MG63 (cell line): ENCODE measurements at places on chromosomes 12 and 14. TPM values are rescaled to one million over a fixed set of nuclear protein-coding genes. Genes with fewer than 3 reads are reported as not detected.

CARMIL3 gene
- not detected in 2 replicates for total RNA-seq

MGST1 gene
- total RNA-seq = 99.0 and 196 TPM in 2 replicates

TAS2R9 gene
- not detected in 2 replicates for total RNA-seq

OVCH1 gene
- total RNA-seq = not detected in 2 replicates

CTSG gene
- total RNA-seq = not detected in 2 replicates

CLEC6A gene
- total RNA-seq = not detected in 2 replicates

DNA sequence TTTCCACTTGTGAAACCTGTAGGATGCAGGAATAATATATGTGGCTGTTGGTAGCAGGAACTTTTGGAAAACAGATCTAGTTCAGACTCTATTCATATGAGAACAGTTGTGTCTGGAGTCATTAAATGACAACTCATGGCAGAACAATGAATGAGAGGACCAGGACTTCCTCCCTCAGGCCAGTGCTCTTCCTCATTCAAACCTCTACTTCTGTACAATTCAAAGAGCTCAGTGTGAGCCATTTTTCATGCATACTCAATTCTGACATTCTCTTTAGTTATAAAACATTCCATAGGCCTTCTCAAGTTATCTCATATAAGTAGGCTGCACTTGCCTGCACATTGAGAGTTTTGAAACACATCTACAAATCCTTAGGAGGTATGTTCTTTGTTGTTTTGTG, 1526.6 kb upstream of the FLRT2 start:
- no peak for DNase-seq

- no peak for DNase-seq
Measured at GRCh38 chr12:84813780-84814663, 98.6 kb downstream of the SLC6A15 start.

- DNase-seq = peak; percentile 9
Measured at GRCh38 chr12:74538491-74539258, 1.0 kb downstream of the ATXN7L3B start.

- no peak for DNase-seq
Measured at GRCh38 chr12:132355742-132356681, 26.6 kb upstream of the GALNT9 start.

DNA sequence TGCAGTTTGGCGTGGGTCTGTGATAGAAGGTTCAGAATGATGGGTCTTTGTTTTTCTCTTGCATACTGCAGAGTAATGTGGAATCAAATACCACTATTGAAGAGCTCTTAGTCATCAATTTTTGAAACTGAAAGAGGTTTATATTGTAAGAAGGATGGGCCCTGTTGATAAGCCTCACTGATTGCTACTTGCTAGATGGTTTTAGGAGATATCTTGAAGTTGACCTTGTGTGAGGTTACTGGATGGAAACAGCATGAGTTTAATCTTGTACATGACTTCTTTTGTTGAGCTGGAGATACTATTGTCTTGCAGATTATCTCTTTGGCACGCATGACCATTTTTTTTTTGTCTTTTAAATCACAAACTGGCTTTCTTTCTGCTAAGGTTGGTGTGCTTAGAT, 13.8 kb downstream of the BICD1 start:
- no peak for DNase-seq

DNA sequence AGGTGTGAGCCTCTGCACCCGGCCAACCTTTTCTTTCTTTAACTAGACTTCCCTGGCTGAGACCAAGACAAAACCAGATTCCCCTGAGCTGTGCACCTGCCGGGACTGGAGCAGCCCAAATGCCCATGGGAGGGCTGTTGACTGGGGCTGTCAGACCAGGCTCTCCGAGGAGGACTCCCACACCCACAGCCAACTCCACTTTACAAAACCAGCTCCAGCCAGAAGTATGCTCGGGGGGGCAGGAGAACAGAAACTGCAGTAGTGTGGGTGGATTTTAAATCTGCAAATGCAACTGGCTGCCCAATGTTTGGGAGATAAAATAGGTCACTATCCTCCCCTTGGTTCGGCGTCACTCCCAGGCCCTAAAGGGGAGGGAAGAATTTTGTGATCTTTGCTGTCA, 78.5 kb downstream of the VCPKMT start:
- DNase-seq = no peak

DNA sequence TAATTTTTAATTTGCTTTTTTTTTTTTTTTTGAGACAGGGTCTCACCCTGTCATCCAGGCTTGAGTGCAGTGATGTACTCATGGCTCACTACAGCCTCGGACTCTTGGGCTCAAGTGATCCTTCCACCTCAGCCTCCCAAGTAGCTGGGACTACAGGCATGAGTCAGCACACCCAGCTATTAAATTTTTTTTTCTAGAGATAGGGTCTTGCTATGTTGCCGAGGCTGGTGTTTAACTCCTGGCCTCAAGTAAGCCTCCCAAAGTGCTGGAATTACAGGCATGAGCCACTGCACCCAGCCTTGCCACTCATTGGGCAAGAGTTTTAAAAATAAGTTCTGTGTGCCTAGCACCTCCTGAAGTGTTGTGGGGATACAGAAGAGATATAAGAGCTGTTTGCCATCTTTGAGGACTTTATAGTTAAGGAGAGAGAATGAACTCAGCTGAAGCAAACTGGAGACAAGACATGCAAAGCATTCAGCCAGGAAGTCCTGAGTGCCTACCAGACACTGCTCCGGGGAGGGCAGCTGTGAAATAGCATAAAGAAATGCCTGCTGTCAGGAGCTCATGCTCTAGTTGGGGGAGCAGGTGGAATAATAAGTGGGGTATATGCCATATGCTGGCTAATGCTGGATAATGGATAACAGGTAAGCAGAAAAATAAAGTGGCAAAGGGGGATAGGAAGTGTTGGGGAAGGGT, 15.0 kb upstream of the EMP1 start:
- DNase-seq = no peak

DNA sequence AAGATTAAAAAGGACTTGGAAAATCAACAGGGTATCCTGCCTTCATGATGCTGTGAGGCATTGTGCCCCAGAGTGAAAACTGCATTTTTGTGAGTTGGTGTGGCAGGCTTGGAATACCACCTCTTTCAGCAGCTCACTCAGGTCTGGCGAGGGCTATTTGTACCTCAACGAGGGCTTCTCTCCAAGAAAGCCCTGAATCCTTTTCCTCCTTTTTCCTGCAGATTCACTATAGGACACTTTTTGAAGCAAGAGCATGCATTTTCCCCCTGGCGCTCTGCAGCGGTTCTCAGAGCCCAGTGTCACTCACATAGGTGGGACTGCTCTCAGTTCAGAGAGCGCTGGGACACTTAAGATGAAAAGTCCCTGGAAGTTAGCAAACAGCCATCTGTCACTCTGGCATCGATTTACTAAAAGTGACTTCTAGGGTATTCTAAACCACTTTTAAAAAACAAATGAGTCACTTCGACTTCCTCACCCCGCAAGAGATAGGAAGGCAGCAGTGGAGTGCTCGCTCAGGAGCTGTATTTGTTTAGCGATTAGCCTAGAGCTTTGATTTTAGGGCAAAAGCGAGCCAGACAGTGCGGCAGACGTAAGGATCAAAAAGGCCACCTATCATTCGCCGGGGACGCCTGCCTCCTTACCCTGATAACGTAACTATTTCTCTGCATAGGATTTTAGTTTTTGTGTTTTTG, 782 bp upstream of the LGR5 start:
- DNase-seq = no peak

- no peak for DNase-seq
Measured at GRCh38 chr12:130433411-130433810, 95.7 kb downstream of the PIWIL1 start.

GRCh38 chr12:51759695-51760094, 88.8 kb downstream of the FIGNL2 start:
- DNase-seq = no peak

DNA sequence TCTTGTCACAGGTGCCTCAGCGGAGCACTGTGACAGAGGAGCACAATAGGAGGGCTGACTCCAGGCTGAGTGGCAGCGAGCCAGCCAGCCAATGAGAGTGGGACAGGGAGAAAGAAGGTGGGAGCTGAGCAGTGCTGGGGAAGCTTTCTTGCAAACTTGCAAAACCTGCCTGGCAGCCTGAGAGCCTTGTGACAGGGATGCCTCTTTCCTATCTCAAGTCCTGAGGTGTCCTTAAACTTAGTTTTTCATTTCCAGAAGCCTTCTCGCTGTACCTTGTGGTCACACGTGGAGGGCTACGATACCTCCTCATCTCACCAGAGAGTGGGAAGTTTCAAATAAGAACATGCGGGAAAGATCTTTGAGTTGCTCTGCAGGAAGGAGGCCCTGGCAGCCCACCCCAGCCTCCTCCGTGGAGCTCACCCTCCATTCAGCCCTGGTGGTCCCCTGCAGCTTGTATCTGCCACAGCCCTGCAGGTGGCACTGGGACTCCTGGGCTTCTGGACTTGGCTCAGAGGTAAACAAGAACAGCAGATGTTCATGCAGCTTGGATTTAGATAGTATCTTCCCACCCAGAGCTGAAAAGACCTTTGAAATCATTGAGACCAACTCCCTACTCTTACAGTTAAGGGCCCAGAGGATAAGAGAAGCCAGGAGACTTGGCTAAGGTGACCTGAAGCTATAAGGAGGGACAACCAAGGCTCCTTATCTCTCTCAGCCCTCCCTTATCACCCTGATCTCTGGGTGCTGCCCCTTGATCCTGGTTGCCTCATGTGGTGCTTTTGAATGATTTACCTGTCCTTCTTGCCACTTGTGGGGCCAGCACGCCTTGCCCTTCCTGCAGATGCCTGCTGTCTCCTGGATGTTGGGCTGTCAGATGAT, 153.5 kb upstream of the MAX start:
- DNase-seq = no peak

- DNase-seq = no peak
Measured at GRCh38 chr12:53550595-53550994, 43.3 kb upstream of the NPFF start.

DNA sequence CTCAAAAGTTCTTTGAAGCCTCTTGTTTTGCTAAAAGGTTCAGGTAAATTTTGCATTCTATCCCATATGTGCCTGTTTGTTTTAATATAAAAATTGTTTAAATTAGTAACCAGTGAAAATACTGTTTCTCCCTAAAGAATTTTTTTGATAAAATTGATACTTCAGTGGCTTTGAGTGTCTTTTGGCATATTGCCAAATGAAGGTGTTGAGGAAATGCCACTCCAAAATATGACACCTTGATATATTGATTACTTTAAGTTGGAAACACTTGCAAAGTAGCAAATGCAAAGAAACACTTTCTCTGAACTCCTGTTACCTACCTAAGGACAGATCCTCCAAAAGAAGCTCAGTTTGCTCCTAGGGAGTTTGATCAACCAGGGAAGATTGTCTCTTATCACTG, 8.4 kb downstream of the STYX start:
- DNase-seq = no peak

- no peak for DNase-seq
Measured at GRCh38 chr14:85634205-85634604, 104.3 kb downstream of the FLRT2 start.
